Kidney capillary endothelial cell (primary cell): ENCODE measurements at places on chromosomes 4 and X.

- DNase-seq = no peak
These were observed 2162.1 kb upstream of the TENM3 start for GRCh38 chr4:180081072-180081471.

DNA sequence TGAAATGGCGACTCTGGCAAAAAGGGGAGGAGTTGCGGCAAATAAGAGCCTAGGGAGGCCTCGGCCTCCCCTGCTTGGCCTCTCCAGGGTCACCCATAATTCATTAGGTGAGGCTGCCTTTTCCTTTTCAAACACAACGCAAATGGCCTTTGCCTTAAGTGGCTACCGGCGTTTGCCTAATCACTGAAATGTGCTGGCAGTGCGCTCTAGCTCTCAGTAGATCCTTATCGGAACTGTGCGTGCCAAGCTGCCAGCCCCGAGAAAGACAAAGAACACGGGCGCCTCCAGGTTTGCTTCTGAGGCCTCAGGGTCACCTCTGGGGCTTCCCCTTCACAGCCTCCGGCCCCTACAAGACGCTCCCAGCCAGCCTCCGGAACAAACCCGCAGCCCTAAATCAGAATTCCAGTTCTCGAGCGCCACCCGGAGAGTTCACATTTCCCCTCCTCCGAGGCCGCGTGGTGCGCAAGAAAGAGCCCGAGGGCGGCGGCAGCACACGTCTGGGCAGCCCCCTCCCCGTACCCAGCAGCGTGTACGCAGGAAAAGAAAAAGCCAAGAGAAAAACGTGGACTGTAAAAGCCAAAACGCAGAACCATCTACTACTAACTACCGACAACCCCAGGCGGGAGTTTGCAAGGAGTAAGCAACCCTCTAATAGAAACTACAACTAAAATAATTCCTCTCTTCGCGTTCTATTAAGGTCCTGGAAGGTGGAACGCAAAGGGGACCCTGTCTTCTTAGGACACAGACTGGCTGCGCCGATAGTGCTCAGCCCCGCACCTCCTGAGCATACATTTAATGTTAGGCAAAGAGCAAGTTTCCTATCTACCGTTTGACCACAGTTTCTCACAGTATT is 76.5 kb upstream of the BCOR start:
- DNase-seq = peak; percentile 44

- no peak for DNase-seq
These were observed 13.7 kb upstream of the KCTD8 start for GRCh38 chr4:44462259-44462658.

DNA sequence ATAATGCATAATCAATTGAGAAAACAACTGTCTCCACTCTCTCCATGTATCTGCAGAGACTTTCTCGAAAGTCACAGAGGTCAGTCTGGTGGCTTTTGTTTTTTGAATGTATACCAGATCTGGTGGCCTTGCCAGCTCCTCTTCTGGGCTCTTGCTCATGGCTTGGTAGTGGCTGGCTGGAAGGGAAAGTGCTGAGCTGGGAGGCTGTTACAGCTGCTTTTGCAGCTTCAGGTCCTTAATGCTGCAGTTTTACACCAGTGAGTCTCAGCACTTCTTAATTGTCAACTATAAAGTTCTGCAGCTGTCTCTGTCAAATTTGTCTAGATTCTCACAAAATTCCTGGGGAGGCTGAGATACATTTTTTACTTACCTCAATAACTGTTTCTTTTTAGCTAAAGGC is 390.0 kb downstream of the GRXCR1 start:
- DNase-seq = no peak

DNA sequence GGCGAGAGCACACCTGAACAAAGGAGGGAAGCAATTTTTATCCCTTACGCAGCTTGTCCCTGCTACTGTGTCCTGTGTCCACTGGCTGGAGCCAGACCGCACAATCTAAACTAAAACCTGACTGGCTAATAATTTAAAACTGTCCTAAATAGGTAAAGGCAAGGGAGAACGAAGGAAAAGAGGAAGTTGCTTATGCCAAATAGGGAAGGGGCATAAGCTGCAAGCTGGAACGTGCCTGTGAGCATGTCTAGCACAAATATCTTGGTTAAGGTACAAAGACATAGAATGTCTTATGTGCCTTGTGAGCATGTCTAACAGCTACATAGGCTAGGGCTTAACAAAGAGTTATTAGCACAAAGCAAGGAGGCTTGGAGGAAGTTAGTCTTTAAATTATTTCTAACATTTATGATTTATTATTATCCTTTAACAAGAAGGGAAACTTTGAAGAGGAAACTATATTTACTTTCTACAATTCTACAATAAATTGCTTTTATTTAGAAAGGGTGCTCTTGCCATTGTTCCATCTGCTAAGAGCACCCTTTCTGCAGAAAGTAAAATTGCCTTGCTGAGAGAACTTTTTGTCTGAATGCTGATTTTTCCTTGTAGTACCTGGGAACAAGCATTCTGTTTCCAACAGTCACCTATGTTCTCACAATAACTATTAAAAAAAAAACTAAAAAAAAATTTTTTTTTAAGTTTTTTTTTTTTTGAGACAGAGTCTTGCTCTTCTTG is 80.6 kb upstream of the CBR4 start:
- DNase-seq = no peak

DNA sequence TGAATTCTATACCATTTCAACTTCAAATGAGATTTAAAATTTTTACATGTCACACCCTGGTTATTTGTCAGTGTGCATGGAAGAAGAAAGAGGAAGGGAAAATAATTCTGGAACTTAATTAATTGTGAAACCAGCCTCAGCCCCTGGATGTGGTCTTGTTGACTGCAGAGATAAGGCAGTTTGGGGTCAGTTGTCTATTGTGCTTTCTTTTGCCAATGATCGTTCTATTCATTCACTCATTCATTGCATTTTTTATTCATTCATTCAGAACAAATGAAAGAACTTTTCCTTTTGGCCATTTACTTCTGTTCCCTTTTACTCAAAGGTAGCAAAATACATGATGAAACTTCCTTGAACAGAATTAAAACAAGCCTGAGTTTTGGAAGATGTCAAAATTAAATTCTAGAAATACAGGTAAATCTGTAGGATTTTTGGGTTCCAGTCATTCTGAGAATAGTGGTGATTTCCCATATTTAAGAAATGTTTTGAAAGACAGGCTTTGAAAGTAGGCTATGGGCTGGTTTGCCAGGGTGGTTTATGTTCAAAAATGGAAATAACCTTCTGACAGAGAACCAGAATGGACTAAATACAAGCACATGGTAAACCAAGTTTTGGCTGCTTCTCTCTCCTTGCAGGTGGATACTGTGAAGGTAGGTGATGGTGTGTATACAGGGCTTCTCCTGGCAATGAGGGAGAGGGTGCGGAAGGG is 35.7 kb downstream of the PARM1 start:
- no peak for DNase-seq

GRCh38 chr4:164304101-164304639 is 449.8 kb upstream of the SMIM31 start:
- no peak for DNase-seq

DNA sequence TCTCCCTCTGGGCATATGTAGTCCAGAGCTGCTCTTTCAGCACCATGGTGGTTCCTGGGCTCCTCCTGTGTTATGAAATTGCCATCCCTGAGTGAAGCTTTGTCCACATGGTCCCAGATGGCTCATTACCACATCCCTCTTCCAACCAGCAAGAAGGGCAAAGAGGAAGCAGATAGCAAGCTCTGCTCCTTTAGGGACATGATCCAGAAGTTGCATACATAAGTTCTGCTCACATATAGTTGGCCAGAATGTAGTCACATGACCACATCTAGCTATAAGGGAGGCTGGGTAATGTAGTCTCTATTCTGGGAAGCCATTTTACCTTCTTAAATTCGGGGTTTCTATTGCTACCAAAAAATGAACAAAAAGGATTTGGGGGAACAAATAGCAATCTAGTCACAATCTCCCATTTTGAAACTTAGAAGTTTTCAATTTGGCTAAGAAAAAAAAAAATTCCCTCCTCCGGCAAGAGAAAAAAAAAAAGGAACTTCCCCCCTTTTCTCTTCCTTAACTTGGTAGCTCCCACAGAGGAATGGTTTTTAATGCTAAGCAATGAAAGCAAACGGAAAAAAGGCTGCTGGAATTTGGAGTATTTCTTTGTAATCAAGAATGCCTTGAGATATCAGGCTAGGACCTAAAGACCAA is 88.2 kb upstream of the USP9X start:
- DNase-seq = peak; percentile 23

- DNase-seq = no peak
These were observed 31.4 kb upstream of the ADH1C start for GRCh38 chr4:99383833-99384392.
